Right atrium auricular region (tissue), 2 donors: ENCODE measurements at places on chromosomes 12 and 14.

DNA sequence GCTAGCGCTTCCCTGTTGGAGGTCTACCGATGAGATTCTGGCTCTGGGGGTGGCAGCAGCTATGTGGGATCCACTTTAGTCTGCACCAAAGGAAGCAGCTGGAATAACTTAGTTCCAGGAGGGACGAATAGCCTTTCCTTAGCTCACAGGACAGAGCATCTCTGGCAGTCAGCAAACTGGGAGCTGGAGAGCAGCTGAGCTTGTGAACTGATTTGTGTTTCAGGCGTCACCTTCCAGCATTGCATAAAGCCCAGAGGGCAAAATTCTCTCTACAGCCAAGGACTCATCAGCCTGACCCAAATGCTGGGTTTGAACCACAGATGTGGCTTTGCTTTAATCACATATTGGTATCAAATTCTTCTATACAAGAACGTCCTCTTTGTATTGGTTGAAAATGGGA, 81.9 kb upstream of the PELI2 start:
- H3K4me1 ChIP-seq: no peaks in the 10 kb centered on the region
- DNase-seq: no peak
- H3K27me3 ChIP-seq: no peaks in the 10 kb centered on the region
- no peak overlapping the region for H3K27ac ChIP-seq

DNA sequence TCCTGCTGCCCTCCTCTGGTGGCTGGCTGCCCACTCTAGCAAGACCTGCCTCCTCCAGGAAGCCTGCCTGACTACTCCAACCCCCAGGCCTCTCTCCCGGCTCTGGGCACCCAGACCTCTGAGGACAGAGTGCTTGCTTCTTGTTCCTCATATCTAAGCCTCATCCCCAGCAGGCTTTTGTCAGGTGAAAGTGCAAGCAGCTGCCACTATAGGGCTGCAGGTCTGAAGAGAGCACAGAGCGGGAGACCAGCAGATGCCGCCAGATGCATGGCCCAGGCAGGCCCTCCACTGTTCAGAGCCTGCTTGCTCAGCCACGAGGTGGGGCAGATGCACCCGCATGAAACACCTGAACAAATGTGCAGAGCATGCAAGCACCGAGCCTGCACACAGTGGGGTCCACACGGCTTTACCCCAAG, 73.0 kb downstream of the SERPINA3 start:
- H3K27ac ChIP-seq: no peak overlapping the region
- peaks cover 8% of the 10 kb centered on the region for H3K4me1 ChIP-seq
- no peak overlapping the region for H3K4me3 ChIP-seq

GRCh38 chr14:23209651-23210423, 26.4 kb upstream of the SLC7A8 start:
- no peak overlapping the region for H3K27ac ChIP-seq
- H3K4me3 ChIP-seq: no peak overlapping the region
- no peaks in the 10 kb centered on the region for H3K36me3 ChIP-seq
- no peak for DNase-seq

- H3K4me3 ChIP-seq: peak overlapping the region; percentile 41
- H3K4me1 ChIP-seq: peaks cover 35% of the 10 kb centered on the region
- no peaks in the 10 kb centered on the region for H3K27me3 ChIP-seq
- no peak overlapping the region for H3K27ac ChIP-seq
These were observed 2.3 kb downstream of the HMGA2 start for GRCh38 chr12:65826353-65827171.

GRCh38 chr14:87894920-87895319, 98.1 kb downstream of the GALC start:
- H3K27ac ChIP-seq: no peak overlapping the region
- H3K27me3 ChIP-seq: no peaks in the 10 kb centered on the region
- H3K4me3 ChIP-seq: no peak overlapping the region
